ENCODE measurements at places on chromosomes 4 and X.

DNA sequence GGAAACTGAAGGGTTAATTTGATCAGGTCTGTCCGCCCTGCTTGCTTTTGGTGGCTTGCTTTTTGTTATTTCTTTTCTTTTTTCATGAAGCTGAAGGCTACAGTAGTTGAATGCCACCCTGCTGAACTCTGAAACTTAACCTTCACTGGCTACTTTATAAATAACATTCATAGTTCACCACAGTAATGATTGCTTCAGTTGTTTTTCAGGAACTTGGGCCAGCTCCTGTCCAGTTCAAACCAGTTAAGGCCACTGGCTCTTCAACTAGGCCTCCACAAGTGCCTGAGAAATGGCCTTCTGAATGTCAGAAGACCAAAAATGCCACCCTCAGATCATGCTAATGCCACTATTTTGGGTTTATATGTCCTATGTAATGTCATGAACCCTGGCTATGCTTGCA is 7.7 kb upstream of the ASB9 start:
- no peak for DNase-seq

DNA sequence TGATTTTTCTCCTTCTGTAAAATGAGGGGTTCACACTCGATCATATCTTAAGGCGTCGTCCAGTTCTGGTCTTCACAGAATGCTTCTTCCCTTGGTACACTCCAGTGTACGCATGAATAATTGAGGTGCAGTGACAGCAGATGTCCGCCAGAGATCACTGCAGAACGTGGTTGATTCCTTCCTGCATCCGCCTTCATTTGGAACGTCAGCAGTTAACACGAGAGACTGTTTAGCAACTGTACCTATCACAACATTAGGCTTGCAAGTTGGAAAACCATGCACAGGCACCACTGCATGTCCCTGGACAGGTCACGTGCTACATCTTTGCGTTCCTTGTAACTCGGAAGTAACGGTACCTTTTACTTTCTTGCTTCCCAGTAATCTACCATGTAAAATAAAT is 66.0 kb upstream of the GEMIN8 start:
- no peak for DNase-seq

DNA sequence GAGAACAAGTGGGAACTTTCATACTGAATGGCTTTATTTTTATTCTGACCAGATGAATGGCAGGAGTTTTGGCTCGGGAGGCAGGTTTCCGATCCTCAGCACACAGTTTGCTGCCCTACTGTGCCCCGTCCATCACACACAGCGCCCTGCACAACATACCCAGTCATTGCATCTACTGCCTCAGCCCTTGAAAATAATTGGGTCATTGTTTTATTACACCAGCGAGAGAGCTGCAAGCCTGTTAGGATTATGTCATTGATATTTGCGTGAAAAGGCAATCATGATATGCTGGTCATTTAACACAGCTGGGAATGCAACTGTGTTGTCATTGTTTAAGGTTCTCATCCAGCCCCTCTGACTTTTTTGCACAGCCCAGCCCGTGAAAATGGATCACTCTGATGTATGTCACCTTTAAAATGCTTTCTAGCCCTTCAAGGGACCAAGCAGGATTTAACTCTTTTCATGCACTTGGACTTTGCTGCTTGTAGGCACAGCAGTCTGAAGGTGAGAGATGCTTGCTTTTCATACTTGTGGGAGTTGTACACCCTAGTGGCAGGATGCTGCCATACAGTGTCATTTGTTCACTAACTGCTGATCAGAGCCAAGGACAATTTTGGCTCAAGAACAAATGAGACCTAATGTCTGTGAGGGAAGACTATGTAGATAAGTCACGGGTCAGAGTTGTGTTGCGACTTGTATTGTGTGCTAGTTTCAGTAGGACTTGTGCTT is 62.3 kb downstream of the RTL9 start:
- DNase-seq: no peak

GRCh38 chrX:10618961-10619360 is 1.4 kb downstream of the MID1 start:
- no peak for DNase-seq

All from NCI-H1092 (cell line).